ENCODE measurements at places on chromosomes 2 and 18.

GRCh38 chr2:173192071-173192470 lies 116.4 kb downstream of the MAP3K20 start:
- no peak for DNase-seq

- DNase-seq = no peak
These were observed 56.3 kb downstream of the PAX3 start for GRCh38 chr2:222242532-222242931.

- DNase-seq = no peak
These were observed 21.9 kb downstream of the APCDD1 start for GRCh38 chr18:10476338-10476791.

GRCh38 chr2:214674278-214674677 lies 135.2 kb downstream of the BARD1 start:
- DNase-seq = no peak

- DNase-seq = no peak
These were observed 4.8 kb upstream of the UGGT1 start for GRCh38 chr2:128086244-128086643.

- DNase-seq = no peak
These were observed 75.4 kb upstream of the KCNE4 start for GRCh38 chr2:222976521-222977061.

GRCh38 chr2:208139447-208139846 lies 6.5 kb downstream of the CRYGB start:
- DNase-seq = no peak

DNA sequence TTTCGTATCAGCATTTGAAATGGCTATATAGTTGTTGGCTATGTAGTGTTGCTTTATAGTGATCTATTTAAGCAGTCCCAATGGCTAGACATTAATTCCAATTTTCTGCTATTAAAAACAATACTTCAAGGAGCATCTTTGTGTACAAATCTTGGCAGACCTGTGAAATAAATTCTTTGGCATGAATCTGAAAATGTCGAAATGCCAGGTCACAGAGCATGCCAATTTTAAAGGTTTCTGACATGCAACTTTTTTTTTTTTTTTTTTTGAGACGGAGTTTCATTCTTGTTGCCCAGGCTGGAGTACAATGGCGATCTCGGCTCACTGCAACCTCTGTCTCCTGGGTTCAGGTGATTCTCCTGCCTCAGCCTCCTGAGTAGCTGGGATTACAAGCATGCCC lies 26.8 kb upstream of the CABLES1 start:
- DNase-seq = no peak

GRCh38 chr2:74573747-74574562 lies 19.4 kb downstream of the DOK1 start:
- DNase-seq = no peak

DNA sequence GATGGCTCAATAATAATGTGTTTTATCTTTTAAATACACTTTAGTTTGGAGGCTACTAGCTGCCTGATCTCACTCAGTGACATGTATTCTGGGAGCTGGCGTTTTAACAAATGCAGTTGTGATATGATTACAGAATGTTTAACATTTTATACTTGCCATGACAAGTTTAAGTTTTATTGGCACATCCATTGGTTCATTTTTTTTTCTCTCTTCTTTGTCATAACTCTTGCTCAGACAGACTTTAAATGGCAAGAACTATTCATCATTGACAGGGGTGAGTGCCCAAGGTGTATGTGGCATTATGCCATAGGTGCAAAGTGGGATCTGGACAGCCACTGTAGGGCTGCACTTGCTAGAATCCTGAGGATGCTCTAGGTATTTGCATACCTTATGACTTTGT lies 72.1 kb upstream of the MYL1 start:
- no peak for DNase-seq

DNA sequence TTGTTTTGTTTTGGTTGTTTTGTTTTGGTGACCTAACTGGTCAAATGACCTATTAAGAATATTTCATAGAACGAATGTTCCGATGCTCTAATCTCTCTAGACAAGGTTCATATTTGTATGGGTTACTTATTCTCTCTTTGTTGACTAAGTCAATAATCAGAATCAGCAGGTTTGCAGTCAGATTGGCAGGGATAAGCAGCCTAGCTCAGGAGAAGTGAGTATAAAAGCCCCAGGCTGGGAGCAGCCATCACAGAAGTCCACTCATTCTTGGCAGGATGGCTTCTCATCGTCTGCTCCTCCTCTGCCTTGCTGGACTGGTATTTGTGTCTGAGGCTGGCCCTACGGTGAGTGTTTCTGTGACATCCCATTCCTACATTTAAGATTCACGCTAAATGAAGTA lies at the start of gene TTR:
Gene TTR (plus strand): TSS at position 250 of the 400 bp plus-strand sequence. CDS start 26 bp downstream, at position 276.
- DNase-seq = no peak

DNA sequence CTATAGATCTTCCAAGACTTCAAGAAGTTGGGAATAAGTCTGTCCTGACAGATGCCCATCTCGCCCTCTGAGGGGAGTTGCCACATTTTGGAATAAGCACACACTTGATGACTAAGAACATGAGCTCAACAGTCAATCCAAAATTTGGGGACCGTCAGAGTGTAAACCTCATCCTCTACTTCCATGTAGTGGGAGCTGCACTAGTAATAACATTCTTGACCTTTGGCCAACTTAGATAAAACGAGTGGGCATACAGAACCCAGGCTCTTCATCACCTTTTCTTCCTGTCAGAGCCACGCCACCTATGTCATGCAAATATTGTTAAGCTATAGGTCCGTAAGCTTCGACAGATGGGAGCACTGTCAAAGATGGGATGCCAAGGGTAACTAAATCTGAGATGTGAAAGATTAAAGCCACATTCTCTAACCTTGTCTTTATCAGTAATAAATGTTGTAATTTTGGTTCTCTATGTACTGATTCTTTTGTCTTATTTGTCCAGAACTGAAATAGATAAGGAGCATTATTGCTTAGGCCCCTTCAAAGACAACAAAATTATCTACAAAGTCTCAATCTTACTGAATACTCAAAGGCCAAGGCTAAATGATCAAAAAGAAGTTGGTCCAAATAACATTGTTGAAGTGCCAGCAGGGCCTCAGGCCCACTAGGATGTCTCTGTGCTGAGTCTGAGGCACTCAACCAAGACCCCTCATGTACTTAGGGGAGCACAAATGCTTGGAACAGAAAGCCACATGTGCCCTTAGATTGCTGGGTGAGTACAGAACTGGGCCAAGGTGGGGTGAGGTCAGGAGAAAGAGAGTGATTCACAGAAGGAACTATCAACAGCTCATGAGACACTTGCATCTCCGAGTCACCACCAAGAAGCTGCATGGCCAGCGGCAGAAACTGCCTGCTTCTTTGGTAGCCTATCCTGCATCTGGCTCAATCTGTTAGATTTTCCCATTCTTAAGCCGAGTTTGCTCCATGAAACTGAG lies 15.0 kb downstream of the CDH2 start:
- no peak for DNase-seq

- no peak for DNase-seq
These were observed 9.5 kb downstream of the SLC1A4 start for GRCh38 chr2:64998658-64999061.

DNA sequence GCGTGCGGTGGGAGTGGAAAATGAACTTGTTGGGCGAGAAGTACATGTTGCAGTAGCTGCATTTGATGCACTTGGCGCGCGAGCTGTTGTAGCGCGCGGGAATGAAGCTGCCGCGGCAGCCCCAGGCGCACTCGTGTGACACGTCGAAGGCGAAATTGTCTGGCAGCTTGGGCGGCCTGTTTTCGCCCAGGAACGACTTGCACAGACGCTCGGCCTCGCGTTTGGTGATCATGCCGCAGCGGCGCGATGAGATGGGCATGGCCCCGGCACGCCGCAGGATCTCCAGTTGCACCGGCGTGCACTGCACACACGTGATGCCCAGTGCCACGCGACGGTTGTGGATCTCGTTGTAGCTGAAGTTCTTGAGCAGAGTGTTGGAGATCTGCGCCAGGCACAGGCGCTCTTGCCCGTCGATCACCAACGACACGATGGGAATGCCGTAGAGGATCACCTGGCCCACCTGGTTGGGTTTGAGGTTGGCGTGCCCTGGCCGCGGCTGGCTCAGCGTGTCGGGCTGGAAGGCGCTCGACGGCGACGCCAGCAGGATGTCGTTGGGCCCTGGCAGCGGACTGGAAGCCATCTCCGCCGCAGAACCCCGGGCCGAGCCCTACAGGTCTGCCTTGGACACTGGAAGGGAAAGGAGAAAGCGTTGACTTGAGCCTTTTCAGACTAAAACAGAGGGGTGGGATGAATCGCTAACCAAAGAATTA lies 2.7 kb downstream of the SKOR2 start:
- DNase-seq = no peak

GRCh38 chr2:184938221-184938985 lies 340.1 kb downstream of the ZNF804A start:
- DNase-seq = no peak

Data from T1000 (cell line).